ENCODE measurements at places on chromosomes 16 and 17. TPM values are rescaled to one million over a fixed set of nuclear protein-coding genes. Genes with fewer than 3 reads are reported as not detected.

DNA sequence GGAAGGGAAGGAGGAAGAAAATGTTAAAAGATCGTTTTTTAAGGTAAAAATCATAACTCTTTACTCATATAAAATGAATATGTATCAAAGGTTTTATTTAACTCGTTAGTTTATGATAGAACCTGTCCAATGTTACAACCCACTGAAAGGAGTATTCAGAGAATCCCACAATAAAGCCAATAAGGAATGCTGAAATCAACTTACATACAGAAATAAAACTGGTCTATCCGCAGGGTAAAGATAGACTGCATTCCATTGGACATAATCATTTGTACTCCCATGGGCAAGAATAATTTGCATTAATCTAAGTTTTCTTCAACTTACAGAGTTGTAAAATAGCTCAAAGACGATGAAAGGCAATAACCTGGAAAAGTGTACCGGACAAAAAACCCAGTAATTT lies 17.9 kb upstream of the BEAN1 start:
- no peak for DNase-seq

DNA sequence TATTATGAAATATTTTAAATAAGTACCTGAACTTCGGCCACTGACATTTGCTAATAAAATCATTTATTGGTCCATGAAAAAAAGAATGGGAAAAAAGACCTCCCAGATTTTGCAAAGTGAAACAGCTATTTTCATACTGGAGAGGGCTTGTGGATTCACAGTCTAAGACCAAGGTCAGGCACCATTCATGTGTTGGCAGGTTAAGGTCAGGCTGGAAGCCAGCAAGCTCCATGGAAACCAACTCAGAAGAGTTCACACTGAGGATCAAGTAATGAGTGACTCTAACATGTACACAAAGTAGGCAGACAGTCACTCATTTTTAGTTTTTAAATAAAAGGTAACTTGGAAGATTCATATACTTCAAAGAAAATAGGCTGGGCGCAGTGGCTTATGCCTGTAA lies 3.4 kb downstream of the DNAJA2 start:
- peak; percentile 52 for DNase-seq

GRCh38 chr17:82960419-82961271 lies 118.8 kb upstream of the METRNL start:
- peak; percentile 8 for DNase-seq

- peak; percentile 33 for DNase-seq
These were observed 8.9 kb downstream of the CALB2 start for GRCh38 chr16:71367241-71367976.

CTRL gene
- 1,726 TPM for total RNA-seq

DNA sequence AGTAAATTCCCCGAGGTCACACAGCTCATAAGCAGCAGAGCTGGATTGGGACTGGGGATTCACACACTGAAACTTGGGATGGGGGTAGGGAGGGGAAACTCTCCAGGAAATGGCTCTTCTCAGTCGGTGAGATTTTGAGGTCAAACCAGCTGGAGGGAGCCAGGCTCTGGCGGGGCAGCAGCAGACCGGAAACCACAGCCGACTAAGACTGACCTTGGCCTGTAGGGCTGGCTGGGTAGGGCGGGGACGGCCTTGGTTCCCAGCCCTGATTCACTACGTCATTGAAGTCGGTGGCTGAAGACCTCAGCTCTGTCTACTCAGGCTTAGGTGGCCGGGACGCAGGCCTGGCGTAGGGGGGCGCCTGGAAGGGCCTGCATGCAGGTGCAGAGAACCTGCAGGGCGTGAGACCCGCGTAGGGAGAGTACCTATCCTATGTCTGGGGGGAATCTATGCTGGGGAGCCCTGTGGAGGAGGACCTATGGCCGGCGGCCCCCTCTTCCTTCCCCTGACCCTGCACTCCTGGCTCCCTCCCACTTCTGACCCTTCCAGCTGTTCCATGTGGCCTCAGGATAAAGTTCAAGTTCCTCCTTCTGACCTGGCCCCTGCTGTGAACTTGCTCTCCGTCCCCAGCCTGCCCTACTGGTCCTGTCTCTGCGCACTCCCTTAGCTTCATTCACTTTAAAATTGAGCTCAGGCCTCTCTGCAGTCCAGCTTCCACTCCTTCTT lies 11.9 kb upstream of the SLC4A1 start:
- DNase-seq: peak; percentile 84

GRCh38 chr17:31907342-31907962 lies 5.9 kb upstream of the UTP6 start:
- DNase-seq: peak; percentile 57

HSPB9 gene
- total RNA-seq: not detected

GRCh38 chr17:58576679-58577367 lies 62.4 kb upstream of the MTMR4 start:
- no peak for DNase-seq

SBK1 gene
- total RNA-seq: 2.6 TPM

CD7 gene
- not detected for total RNA-seq

CCL8 gene
- not detected for total RNA-seq

DNA sequence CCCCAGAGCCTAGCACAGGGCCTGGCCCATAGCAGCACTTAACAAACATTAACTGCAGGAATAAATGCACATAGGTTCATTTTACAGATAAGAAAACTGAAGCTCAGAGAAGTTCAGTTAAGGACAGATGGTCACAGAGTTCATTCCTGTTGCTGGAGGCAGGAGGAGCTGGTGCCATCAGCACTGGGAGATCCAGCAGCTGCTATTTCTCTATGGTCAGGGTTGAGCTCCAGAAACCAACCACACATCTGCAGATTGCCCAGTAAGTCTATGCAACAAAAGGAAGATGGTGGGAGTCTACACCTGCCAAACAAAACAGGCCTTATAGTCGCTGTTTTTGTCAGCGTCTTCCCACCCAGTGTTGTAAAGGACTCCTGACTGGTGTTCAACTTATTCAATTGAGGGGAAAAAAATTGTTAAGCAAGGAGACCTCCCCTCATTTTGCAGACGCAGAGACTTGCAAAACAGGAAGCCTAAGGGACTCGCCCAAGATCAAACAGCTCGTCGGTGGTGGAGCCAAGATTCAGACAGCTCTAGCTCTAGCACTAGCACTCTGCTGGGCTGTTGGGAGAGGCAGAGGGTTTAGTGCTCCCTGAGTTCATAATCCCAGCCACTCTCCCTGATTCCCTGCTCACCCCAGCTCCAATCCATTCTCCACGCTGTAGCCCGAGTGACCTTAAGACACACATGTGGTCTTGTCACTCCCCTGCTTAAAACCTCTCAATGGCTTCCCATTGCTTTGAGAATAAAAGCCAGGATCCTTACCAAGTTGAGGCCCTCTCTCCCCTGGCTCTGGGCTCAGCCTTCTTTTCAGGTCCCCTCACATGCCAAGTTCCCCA lies 9.0 kb downstream of the NOG start:
- DNase-seq: no peak

PRAC2 gene
- not detected for total RNA-seq

- DNase-seq: no peak
These were observed 190.4 kb downstream of the ABCC12 start for GRCh38 chr16:47965439-47965838.

GRCh38 chr16:6038941-6039645 lies 941.5 kb upstream of the EEF2KMT start:
- DNase-seq: no peak

DNA sequence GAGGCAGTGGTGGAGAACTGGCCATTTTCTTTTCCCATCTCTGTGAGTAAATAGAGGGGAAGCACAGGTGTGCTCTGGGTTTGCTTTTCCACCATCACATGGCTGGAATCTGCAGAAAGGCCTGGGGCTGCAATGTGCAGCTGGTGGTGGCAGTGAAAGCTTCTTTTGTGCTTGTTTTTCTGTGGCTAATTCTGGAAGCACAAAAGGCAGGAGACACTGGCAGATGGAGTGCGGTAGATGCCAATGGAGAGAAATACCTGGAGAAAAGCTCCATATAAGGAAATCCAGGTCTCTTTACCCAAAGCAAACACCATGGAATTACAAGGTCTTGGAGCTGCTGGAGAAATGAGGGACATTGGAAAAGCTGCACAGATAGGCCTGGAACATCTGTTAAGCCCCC lies 146.9 kb downstream of the HAPSTR1 start:
- DNase-seq: no peak

GRCh38 chr16:88276591-88276990 lies 106.2 kb upstream of the ZNF469 start:
- DNase-seq: no peak

POLR2A gene
- 36.3 TPM for total RNA-seq

GRCh38 chr17:72724267-72724666 lies 368.2 kb downstream of the SLC39A11 start:
- DNase-seq: no peak

GRCh38 chr16:46808997-46809396 lies 22.0 kb downstream of the C16orf87 start:
- no peak for DNase-seq

- no peak for DNase-seq
These were observed 57.8 kb downstream of the STH start for GRCh38 chr17:46056800-46057304.

All from body of pancreas (tissue), 4 donors.